NCI-H2081 treated with DMSO at 0.1 percent for 48 hours (cell line): ENCODE measurements at places on chromosomes 7 and 10.

GRCh38 chr7:44534501-44534900 is 6.6 kb downstream of the NPC1L1 start:
- no peak for DNase-seq

GRCh38 chr7:46131916-46132795 is 211.1 kb upstream of the IGFBP3 start:
- DNase-seq = no peak

- DNase-seq = no peak
Measured at GRCh38 chr10:103692436-103692951, 162.9 kb downstream of the SH3PXD2A start.

GRCh38 chr10:73095481-73096021 is 1.1 kb downstream of the P4HA1 start:
- no peak for DNase-seq

DNA sequence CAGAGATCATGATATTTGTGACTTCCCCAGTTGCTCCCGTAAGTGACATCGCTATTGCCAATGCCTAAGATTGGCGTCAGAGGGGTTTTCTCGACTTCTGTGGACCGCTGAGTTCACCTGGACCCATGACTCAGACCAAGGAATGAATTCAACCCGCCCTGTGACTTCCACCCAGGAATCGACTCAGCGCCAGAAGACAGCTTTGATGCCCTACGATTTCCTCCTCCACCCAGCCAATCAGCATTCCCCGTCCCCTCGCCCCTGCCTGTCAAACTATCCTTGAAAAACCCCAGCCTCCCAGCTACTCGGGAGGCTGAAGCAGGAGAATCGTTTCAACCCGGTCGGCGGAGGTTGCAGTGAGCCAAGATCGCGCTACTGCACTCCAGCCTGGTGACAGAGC is 58.3 kb downstream of the MICALL2 start:
- DNase-seq = no peak

DNA sequence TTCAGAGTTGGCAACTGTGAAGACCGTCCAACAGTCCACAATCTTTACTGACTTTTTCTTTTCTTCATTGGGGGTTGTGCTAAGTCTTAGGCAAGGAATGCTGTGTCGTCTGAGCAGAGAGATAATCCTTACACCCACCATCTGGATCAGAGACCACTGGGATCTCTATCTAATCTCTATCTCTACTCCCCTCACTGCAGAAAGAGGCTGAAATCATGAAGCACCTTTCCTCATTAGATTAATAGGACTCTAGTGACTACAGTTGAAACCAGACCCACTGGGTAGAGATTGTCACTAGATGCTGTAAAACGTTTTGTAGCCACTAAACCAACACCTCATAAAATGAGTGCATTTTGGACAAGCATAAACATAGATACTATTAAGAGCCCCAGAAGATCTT is 387.4 kb upstream of the CELF2 start:
- DNase-seq = no peak

GRCh38 chr10:36023939-36024338 is 381.8 kb upstream of the FZD8 start:
- no peak for DNase-seq

DNA sequence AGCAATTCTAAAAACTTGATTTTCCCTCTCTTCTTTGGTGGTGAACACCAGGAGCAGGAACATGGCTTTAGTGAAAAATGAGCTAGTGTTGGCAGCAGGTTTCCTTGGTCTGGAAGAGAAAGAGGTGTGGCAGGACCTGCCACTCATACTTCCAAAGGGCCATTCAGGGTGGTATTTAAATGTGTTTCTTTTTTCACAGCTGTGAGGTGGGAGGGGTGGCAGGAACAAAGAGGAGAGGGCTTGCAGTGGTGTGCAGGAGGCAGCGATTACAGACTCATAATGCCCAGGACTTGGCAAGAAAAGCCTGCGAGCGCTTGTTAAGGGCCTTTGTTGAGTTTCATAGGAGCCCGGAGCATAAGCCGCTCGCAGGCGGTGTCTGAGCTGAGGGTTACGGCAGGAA is 36.8 kb downstream of the WIPF3 start:
- DNase-seq = no peak

DNA sequence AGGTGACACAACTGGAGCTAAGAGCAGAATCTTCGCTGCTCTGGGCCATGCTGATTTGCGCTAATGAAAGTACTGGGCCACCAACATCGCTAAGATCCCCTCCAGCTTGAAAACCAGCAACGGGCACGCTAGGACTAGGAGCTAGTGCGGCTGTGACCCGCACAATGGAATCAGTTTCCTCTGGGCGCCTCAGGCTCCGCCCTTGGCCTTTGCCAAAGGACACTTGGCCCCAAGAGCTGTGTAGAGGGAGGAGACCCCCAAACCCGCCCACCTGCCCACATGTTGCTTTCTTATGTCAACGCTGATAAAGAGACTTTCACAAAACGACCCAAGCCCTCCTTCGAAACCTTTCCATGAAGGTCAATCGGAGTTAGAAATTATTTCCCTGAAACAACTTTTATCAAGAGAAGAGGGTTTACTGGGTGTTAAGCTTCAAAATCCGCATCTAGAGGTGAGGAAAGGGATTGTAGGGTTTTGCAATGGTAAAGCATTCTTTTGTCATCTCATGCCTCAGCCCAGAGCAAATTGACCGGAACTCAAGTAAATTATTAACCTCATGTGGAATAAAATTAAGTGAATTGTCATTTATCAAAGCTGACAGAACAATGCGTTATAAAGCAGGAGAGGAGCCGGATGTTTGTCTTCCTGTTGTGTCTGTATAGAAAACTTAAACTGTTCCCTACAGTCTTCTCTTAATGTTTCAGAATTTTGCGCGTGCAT is 9.4 kb downstream of the ABCB5 start:
- no peak for DNase-seq
